HEK293T (cell line): ENCODE measurements at places on chromosomes 11 and 22.

GRCh38 chr22:50014655-50015401, 2.3 kb upstream of the IL17REL start:
- DNase-seq = no peak

DNA sequence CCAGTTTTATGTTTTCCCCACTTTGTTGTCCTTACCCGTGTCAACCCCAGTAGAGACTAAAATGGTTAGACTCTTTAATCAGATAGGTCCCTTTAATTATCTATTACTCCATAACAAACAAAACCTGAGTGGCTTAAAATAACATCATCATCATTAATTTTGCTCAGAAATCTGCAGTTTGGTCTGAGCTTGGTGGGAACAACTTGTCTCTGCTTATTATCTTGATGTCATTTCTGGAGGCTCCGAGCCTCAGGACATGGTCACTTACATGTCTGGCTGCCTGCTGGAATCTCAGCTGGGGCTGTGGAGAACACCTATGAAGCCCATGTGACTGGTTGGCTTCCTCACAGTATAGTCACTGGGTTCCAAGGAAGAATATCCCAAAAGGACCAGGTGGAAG, 26.7 kb downstream of the UVRAG start:
- no peak for DNase-seq

DNA sequence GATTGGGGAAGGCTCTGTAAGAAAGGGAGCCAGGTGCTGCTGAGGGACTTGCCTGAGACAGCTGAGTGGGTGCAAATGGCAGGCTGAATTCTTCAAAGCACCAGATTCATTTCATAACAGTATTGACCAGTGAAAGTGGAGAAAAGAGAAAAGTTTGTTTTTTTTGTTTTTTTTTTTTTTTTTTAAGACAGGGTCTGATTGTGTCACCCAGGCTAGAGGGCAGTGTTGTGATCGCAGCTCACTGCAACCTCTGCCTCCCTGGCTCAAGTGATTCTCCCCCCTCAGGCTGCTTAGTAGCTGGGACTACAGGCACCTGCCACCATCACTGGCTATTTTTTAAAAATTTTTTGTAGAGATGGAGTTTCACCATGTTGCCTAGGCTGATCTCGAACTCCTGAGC, 494.0 kb downstream of the MIAT start:
- no peak for DNase-seq

GRCh38 chr11:342328-342727, 21.7 kb upstream of the IFITM3 start:
- no peak for DNase-seq

- no peak for DNase-seq
Observed at GRCh38 chr11:15048616-15049015, 24.8 kb upstream of the CALCB start.

DNA sequence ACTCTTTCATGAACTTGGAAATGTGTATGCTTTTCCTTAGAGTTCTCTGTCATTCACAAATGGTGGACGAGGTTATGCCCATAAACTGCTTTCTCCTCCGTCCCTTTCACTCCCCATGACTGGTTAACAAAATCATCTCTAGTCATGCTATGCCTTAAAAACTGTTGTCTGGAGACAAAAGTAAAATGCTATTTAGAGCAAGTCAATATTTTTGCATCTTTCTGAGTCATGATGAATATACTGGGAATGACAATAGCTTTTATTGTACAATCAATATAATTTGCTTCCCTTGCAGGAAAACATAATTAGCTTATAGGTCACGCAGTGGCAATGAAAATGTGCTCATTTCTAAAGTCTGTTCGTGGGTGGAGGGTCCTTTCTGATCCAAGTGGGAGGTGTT, 216.7 kb upstream of the SORL1-AS1 start:
- DNase-seq = no peak

GRCh38 chr11:125378571-125378970, 117.5 kb downstream of the FEZ1 start:
- DNase-seq = no peak

GRCh38 chr22:28955817-28956216, 72.4 kb downstream of the ZNRF3 start:
- DNase-seq = no peak

DNA sequence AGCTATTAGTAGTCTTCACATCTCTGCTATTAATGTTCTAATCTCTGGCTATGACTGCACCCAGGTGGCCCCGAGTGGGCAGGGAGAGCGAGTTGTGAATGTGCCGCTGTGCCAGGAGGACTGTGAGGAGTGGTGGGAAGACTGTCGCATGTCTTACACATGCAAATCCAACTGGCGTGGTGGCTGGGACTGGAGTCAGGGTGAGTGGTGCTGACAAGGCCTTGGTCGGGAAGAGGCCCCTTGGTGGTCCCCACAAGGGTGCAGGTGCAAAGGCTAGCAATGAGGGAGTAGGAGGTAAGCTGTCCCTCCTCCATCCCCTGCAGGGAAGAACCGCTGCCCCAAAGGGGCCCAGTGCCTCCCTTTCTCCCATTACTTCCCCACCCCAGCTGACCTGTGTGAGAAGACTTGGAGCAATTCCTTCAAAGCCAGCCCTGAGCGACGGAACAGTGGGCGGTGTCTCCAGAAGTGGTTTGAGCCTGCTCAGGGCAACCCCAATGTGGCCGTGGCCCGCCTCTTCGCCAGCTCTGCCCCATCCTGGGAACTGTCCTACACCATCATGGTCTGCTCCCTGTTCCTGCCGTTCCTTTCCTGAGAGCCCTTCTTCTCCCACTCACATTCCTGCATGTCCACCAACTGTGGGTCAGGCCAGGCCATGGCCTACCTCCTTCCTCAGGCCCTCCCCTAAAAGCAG, 2.9 kb downstream of the IZUMO1R start:
- DNase-seq = no peak

- no peak for DNase-seq
Observed at GRCh38 chr11:93525601-93526345, 17.4 kb downstream of the SMCO4 start.

DNA sequence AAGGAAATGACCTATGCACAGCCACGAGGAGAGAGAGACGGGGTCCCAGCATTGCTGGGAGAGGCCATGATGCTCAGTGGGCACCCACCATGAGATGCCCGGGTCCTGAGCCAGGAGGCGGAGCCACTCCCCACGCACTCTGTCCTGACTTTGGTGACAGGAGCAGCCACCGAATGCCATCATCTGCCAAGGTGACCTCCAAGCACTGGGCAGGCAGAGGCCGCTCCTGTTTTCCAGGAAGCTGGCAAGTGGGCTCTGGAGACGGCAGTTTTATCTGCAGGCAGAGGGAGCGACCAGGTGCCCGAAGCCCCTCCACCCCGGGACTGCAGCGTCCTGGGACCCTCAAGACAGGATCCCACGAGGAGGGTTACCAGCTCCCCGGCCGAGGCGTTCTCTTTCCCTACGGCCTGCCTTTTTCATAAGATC, 453.9 kb downstream of the BRD1 start:
- no peak for DNase-seq

GRCh38 chr11:27217496-27217895, 145.5 kb downstream of the CCDC34 start:
- DNase-seq = no peak

DNA sequence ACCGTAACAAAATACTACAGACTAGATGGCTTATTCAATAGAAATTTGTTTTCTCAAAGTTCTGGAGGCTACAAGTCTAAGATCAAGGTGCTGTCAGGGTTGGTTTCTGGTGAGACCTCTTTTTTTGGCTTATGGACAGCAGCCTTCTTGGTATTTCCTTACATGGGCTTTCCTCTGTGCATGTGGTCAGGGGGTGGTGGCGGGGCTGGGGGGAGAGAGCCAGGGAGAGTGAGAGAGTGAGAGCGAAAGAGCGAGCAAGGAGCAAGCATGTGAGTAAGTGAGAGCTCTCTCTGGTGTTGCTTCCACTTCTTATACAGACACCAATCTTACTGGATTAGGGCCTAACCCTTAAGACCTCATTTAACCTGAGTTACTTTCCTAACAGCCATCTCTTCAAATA, 181.5 kb downstream of the TMEM135 start:
- DNase-seq = no peak

GRCh38 chr11:11816511-11817314, 25.1 kb upstream of the USP47 start:
- DNase-seq = no peak

- peak; percentile 59 for DNase-seq
Observed at GRCh38 chr11:129375751-129376657, at the start of gene BARX2. BARX2 (plus strand) TSS chr11:129375848; CDS start chr11:129376036, 188 bp downstream.

DNA sequence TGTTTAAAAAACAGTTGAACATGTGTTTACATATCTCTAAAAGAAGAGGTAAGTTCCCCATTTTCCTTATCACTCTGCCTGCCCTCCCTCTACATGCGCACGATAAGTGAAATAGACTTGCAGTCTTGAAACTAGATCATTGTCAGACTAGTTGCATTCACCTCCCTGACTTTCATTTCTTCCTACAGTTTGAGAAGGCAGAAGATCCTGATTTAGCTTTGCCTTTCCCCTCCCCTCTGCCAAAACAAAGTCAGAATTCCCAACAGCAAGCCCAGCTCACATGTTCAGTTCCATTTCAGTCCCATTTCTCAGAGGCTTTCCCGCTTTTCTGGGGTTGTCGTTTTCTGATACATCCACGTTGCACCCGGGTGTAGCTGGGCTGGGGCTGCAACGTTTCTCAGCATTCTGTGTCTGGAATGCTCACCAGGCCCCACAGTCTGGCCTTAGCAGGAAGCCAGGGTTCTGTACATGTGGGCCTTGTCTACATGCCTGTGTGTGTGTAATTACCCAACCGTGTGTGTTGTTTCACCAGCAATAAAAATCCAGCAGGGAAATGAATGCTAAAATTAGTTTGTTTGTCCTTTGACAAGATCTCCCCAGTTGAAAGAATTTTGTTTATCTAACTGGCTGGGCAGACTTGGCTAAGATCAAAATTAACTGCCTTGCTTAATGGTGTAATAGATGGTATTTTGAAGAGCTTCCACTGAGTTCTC, 179.2 kb downstream of the DBX1 start:
- DNase-seq = no peak

GRCh38 chr22:26846645-26847044, 189.3 kb downstream of the MIAT start:
- DNase-seq = no peak

DNA sequence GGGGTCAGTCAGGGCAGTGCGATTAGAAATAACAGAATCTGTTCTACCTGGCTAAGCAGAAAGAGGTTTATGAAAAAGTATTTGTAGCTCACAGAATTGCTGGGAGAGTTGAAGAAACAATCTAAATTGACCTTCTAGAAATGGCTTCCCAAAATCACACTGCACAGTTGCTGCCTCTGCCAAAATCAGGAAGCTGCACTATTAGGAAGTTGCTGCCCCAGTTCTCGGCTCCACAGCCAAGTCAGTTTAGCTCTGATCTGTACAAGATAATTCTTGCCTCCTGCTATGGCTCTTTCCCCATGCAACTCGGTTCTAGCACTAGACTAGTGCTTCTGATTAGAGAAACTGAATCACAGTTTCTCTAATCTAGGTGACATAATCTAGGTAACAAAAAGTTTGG, 16.0 kb upstream of the CCDC90B start:
- DNase-seq = no peak

DNA sequence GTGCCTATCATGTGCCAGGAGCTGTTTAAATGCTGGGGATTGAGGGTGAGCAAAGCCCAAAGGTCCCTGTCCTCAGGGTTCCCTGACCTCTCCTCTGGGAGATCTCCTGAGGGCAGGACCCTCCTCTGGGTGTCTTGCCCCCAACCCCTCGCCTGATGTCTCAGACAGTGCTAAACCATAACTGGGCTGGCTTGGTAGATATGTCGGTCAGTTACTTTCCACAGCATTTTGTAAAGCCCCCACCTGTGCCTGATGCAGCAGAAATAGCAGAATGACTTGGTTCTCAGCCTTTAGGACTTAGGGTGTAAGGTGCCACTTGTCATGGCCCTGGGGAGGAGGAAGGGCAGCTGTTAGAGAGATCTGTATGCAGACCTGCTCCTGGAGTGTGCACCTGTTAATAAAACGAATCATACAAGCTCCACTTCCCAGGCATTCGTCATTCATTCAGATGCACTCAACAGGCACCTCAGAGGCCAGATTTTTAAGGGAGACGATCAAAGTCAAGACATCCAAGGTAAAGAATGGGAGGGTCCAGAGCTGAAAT, 88.1 kb downstream of the TP53I11 start:
- no peak for DNase-seq

DNA sequence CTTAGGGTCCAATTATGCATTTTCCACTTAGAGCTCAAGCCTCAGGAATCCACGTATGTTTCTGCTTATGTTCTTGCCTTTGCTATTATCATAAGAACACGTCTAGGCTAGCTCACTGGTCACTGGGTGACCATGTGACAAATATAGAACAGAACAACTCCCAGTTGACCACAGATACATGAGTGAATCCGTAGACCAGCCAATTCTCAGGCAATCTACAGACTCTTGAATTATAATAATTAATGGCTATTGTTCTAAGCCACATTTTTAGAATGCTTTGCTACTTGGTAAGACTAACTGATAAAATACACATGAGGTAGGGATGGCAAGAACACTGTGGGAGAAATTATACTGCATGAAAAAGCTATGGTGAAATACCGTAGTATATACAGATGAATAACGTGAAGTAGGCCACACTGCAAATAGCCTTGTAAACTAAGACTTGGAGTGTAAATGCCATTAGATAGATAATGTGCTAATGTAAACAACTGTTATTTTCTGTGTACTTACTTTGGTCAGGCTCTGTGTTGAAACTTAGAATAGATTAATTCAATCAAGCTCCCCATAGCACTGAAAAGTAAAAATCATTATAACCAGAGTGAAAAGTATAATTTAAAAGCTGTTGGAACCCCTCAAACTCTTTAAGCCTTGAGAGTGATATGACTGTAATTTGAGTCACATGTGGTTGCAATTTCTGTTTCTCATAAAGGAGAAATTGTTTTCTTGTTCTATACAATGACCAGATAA, 366.2 kb upstream of the CCDC179 start:
- no peak for DNase-seq

GRCh38 chr11:82195283-82195682, 538.4 kb downstream of the FAM181B start:
- DNase-seq = no peak

- DNase-seq = no peak
Observed at GRCh38 chr22:18101536-18101935, 9.1 kb upstream of the TUBA8 start.

GRCh38 chr11:83609191-83609590, 323.0 kb upstream of the CCDC90B start:
- no peak for DNase-seq

DNA sequence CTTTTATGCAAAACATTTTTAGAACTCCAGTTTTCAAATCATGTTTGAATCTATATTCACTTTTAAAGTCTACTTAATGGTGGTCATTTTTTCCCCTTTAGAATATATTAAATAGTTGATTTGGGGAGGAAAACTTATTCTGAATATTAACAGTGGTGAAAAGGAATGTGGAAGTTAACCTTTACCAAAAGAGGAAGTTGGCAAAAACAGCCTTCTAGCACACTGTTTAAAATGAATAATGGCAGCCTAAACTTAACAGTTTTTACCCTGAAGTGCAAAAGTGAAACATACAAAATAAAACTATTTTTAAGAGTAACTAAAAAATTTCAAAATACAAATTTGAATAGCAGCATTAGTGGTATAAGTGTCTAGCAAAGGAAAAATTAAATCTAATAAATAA, 86.4 kb downstream of the GRK3 start:
- no peak for DNase-seq

DNA sequence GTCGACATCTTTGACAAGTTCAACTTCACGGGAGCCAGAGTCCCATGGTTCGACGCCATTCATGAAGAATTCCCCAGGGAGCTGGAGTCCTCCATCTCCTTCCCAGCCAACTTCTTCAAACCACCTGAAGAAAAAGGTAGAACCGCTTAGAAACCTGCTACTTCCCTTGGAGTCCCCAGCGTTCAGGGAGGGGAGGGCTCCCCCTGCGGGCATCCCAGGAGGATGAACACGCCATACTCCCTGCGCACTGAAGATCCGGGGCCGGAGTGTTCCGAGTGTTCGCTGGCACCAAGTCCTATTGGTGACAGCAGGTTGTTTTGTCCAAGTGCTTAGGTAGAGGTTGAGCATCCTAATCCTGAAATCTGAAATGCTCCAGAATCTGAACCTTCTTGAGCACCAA, 51.7 kb upstream of the PRODH start:
- DNase-seq = peak; percentile 44
